ENCODE measurements at places on chromosomes 6 and 20. TPM values are rescaled to one million over a fixed set of nuclear protein-coding genes. Genes with fewer than 3 reads are reported as not detected.

Gene DPPA5
- total RNA-seq, result not detected

Gene SLC22A16
- 0.63 TPM for total RNA-seq

Gene TMC2
- 0.16 TPM for total RNA-seq

Gene ZBTB9
- total RNA-seq, result 7.8 TPM

Gene RIMS1
- total RNA-seq, result 21.0 TPM

Gene SDHAF4
- 18.6 TPM for total RNA-seq

Gene HSPA12B
- 10.7 TPM for total RNA-seq

Gene EYA2
- total RNA-seq, result 2.2 TPM

Gene PRSS35
- 47.9 TPM for total RNA-seq

Gene TMEM217
- 3.4 TPM for total RNA-seq

Gene RGS17
- 6.6 TPM for total RNA-seq

Gene TSPO2
- total RNA-seq, result not detected

Gene PSORS1C1
- total RNA-seq, result 0.48 TPM

Gene OPRL1
- total RNA-seq, result 1.1 TPM

Gene RFX6
- total RNA-seq, result not detected

Gene CCN6
- not detected for total RNA-seq

Gene ZNF343
- total RNA-seq, result 15.4 TPM

Gene RAET1L
- total RNA-seq, result not detected

Gene EPPIN
- not detected for total RNA-seq

Gene TPD52L1
- 23.6 TPM for total RNA-seq

Gene CSTF1
- 40.8 TPM for total RNA-seq

Gene HCRTR2
- 0.16 TPM for total RNA-seq

Gene ADGRF5
- 41.3 TPM for total RNA-seq

Gene CDKN1A
- 27.4 TPM for total RNA-seq

All from urinary bladder (tissue), 4 donors.